ENCODE measurements at places on chromosomes 6 and 20.

DNA sequence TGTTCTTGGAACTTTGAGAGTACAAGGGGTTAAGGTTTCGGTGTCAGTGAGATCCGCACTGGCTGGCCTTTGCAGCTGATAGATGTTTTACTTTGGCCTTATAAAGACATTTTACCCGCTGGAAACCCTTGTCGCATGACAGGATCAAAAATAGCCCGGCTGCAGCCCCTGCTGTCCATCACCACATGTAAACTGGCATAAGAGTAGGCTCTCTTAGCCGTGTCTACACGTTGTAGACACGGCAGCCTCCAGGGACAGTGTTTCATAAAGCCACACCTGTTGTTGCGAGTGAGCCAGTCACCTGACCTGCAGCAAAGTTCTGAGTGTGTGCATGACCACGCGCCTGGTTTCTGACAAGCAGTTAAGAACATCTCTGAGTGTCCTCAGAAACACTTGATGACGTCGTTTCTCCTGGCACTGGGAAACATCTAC lies 8.5 kb downstream of the RBM24 start:
- peaks cover 16% of the 10 kb centered on the region for H3K27me3 ChIP-seq
- no peak for DNase-seq
- H3K27ac ChIP-seq: no peak overlapping the region
- no peaks in the 10 kb centered on the region for H3K4me1 ChIP-seq
- no peak overlapping the region for H3K4me3 ChIP-seq

- no peak overlapping the region for H3K27ac ChIP-seq
- H3K36me3 ChIP-seq: no peaks in the 10 kb centered on the region
- no peak overlapping the region for H3K4me3 ChIP-seq
These were observed 220.8 kb upstream of the MARCKS start for GRCh38 chr6:113636357-113636824.

GRCh38 chr20:61234224-61234890 lies 17.7 kb upstream of the CDH4 start:
- no peak overlapping the region for H3K4me3 ChIP-seq
- H3K27me3 ChIP-seq: no peaks in the 10 kb centered on the region
- no peaks in the 10 kb centered on the region for H3K36me3 ChIP-seq
- H3K4me1 ChIP-seq: no peaks in the 10 kb centered on the region
- no peak for DNase-seq

- no peak for DNase-seq
- H3K27me3 ChIP-seq: no peaks in the 10 kb centered on the region
- no peaks in the 10 kb centered on the region for H3K4me1 ChIP-seq
- no peaks in the 10 kb centered on the region for H3K36me3 ChIP-seq
- no peak overlapping the region for H3K4me3 ChIP-seq
These were observed 127.4 kb upstream of the GRIK2 start for GRCh38 chr6:101266063-101266462.

DNA sequence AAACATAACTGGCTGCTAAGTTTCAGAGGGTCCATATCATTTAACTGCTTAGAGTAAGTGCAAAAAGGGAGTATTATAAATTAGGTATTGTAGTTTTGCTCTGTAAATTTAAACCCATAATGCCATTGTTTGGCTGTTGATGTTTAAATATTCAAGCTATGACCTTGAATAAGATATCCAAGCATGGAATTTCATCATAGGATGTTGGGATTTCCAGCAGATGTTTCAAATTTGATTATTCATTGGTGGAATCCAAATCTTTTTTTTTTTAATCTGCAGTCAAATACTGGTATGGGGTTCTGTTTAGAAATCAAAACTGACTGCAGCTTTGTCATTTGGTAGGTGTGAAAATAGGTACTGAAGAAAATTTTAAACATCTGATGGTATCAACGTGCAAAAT lies 161.0 kb downstream of the KHDC1L start:
- H3K4me3 ChIP-seq: no peak overlapping the region
- DNase-seq: no peak
- no peaks in the 10 kb centered on the region for H3K4me1 ChIP-seq
- no peak overlapping the region for H3K27ac ChIP-seq

- H3K27ac ChIP-seq: no peak overlapping the region
- no peaks in the 10 kb centered on the region for H3K4me1 ChIP-seq
These were observed 25.3 kb upstream of the PROKR2 start for GRCh38 chr20:5342021-5342420.

GRCh38 chr6:90654166-90654565 lies 67.3 kb upstream of the MAP3K7 start:
- no peaks in the 10 kb centered on the region for H3K4me1 ChIP-seq
- peaks cover 18% of the 10 kb centered on the region for H3K27me3 ChIP-seq
- no peak overlapping the region for H3K4me3 ChIP-seq
- no peak overlapping the region for H3K27ac ChIP-seq
- H3K36me3 ChIP-seq: no peaks in the 10 kb centered on the region

- no peak overlapping the region for H3K27ac ChIP-seq
- no peaks in the 10 kb centered on the region for H3K27me3 ChIP-seq
- H3K4me1 ChIP-seq: no peaks in the 10 kb centered on the region
- no peaks in the 10 kb centered on the region for H3K36me3 ChIP-seq
- no peak for DNase-seq
- no peak overlapping the region for H3K4me3 ChIP-seq
These were observed 27.2 kb upstream of the DEFB125 start for GRCh38 chr20:60035-60918.

DNA sequence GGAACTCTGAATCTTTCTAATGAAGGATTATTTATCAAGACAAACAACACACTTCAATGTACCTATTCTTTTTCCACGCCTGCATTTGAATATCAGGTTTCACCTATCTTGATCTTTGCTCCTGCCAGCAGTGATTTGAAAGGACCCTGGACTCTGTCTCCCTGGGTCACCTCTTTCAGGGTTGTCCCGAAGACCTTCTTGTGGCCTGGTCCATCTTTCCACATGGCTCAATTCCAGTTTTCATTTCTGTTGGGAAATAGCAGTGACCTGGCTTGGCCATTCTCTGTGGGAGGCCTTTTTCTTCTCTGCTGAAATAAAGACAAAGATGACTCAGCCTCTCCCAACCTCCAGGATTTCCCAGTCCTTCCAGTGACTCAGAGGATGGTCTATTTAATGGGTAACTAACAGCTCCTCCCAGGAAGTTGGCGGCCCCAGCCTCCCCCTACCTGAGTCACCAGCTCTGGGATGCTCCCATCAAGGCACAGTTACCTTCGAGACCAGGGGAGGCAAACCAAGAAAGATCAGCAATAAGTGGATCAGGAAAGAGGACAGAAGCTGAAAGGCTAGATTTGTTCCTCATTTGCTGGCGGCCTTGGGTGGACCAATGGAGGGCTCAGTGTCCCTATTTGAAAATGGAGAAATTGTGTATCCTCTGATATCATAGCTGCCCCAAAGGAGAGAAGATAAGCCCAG lies 120.2 kb upstream of the RNF24 start:
- H3K36me3 ChIP-seq: peaks cover 3% of the 10 kb centered on the region
- H3K4me1 ChIP-seq: peaks cover 54% of the 10 kb centered on the region
- H3K27me3 ChIP-seq: no peaks in the 10 kb centered on the region
- DNase-seq: no peak

- DNase-seq: no peak
- H3K27me3 ChIP-seq: no peaks in the 10 kb centered on the region
- no peak overlapping the region for H3K4me3 ChIP-seq
- H3K36me3 ChIP-seq: peaks cover 48% of the 10 kb centered on the region
- H3K27ac ChIP-seq: peak overlapping the region; percentile 19
- H3K4me1 ChIP-seq: no peaks in the 10 kb centered on the region
These were observed 26.2 kb downstream of the PLN start for GRCh38 chr6:118574051-118574865.

DNA sequence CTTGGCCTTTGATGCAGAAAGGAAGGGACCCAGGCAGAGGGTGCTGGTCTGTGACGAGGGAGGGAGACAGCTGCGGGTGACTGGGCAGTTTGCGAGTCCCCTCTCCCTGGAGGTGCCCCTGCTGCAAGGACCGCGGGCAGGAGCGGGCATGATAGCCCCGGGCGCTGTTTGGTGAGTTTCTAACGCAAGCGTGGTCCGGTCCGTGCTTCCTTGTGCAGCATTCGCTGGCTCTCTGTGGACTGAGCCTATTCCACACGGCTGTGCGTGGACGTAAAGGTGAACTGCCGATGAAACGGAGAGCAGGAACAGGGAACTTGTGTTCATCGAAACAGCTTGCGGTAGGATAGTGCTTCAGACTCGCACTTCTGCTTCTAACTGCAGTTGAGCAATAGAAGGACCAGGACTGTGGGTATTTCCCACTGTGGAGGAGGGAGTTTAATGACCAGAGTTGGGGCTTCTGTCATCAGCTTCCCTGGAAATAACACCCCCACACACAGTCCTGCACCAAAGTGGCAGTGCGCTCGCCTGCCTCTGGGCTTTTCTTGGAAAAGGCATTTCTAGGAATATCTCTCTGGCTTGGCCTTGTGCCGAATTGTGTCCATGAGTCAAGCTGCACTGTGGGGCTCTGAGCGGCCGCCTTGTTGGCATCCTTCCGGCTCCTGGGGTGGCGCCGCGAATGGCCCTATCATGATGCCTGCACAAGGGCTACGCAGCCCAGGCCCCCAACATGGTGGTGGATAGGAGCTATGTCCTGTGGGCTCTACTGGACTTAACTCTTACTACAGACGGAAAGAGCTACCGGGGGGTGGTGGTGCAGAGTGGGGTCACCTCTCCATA lies 48.9 kb downstream of the DUSP22 start:
- H3K27me3 ChIP-seq: peaks cover 2% of the 10 kb centered on the region
- no peak overlapping the region for H3K27ac ChIP-seq
- peaks cover 52% of the 10 kb centered on the region for H3K4me1 ChIP-seq
- H3K36me3 ChIP-seq: peaks cover 3% of the 10 kb centered on the region

DNA sequence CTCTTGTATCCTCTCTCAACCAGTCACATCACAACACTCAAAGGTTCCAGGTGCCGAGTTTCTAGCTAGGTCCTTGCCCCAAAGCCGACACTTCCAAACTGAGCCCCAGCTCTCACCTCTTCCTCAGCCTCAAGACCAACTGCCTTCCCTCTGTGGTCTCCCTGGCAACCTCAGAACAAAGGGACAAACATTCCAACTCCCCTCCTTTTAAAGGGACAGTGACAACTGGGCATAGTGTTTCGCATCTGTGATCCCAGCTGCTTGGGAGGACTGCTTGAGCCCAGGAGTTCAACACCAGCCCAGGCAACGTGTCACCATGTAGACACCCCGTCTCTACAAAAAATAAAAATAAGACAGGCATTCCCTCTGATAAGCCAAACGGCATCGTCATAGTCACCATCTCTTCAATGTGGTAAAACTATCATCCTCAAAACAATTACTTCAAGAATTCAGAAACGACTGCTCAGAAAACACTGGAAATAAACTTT lies 11.3 kb downstream of the DIDO1 start:
- DNase-seq: no peak
- H3K27ac ChIP-seq: peak overlapping the region; percentile 73
- no peaks in the 10 kb centered on the region for H3K27me3 ChIP-seq
- H3K4me1 ChIP-seq: peaks cover 52% of the 10 kb centered on the region

DNA sequence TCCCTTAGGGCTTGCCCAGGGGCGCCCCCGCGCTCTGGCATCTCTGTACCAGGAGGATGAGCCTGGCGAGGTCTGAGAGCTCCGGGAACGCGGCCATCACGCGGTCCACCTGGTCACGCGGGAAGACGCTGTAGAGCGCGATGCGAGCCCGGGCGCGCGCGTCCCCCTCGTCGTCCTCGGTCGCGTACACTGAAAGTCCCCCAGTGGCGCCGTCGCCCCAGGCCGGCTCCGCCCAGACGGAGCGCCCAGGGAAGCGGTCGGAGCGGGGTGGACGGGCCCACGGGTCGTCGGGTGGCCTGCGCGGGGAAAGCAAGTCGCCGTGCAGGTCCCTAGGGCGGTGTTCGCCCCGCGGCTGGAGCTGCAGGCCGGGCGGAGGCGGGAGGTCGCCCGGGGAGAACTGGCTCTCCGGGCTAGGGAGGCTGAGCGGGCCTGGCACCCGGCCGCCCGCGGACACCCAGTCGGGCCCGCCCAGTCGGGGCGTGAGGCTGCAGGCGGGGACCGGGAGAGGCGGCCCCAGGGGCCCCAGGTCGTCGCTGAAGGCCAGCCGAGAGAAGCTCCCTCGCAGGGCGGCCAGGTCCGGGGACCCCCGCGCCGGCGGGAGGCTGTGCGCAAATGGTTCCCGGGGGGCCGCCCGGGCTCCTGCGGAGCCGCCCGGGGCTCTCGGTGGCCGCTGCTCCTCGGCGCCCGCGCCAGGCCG lies 34.0 kb downstream of the ZC3H12D start:
- no peak overlapping the region for H3K27ac ChIP-seq
- peaks cover 28% of the 10 kb centered on the region for H3K36me3 ChIP-seq
- H3K27me3 ChIP-seq: no peaks in the 10 kb centered on the region
- H3K4me3 ChIP-seq: no peak overlapping the region
- H3K4me1 ChIP-seq: peaks cover 6% of the 10 kb centered on the region

DNA sequence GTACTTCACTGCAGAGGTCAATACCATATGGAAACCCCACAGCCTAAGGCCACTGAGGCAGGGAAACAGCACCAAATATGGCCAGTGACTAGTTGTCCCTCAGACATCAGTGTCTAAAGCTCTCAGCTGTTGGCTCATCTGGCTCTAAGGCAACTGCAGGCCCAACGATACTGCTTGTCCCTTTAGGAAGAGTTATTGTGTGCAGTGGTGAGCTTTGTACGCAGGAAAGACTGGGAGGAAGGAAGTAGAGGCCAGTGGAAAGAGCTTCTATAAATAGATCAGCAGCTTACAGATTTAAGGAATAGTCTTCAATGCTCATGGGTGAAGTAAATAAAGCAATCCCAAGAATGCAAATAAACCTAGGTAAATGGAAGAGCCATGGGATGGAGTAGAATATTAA lies 29.3 kb downstream of the DNAAF9 start:
- H3K27ac ChIP-seq: no peak overlapping the region
- H3K4me3 ChIP-seq: no peak overlapping the region
- H3K4me1 ChIP-seq: peaks cover 5% of the 10 kb centered on the region

DNA sequence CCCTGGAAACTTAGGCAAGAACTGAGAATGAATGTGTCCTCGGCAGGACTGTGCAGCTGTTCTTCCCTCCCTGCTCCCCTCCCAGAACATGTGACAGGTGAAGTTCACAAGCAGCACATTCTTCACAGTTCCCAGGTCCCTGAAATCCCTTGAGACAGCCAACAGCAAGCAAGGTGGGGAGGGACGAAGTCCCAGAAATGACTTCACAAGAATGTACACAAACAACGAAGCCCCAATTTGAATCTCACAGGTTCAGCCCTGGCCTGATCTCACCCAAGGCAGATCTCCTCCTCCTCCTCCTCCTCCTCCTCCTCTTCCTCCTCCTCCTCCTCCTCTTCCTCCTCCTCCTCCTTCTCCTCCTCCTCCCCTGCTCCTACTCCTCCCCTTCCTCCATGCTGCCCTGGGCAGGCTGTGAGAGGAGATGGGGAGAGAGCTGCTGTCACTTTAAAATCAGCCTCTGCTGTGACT lies 32.4 kb downstream of the WRNIP1 start:
- peaks cover 62% of the 10 kb centered on the region for H3K4me1 ChIP-seq
- DNase-seq: no peak
- H3K36me3 ChIP-seq: no peaks in the 10 kb centered on the region
- H3K27ac ChIP-seq: peak overlapping the region; percentile 75

DNA sequence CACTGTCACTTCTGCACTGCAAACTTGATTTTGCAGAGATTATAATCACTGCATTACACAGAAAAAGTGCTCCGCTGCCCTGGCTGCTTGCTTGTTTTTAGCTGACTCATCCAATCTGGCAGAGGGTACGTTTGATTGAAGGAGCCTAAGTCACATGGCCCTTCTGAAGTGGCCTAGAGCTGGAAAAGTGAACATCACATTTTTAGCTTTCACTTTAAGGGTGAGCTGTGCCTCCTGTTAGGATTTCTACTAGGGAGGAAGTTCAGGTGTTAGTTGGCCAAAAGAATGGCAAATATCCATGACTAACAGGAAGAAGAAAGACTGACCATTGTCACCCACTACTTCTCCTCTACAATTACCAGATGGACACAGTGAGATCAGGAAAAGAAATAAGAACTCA lies 889.1 kb upstream of the MAP3K7 start:
- H3K36me3 ChIP-seq: no peaks in the 10 kb centered on the region
- no peak overlapping the region for H3K27ac ChIP-seq
- no peaks in the 10 kb centered on the region for H3K4me1 ChIP-seq

GRCh38 chr6:26045928-26046368 lies 41.3 kb upstream of the HFE start:
- peak overlapping the region; percentile 86 for H3K4me3 ChIP-seq
- no peaks in the 10 kb centered on the region for H3K27me3 ChIP-seq
- peak overlapping the region; percentile 98 for H3K27ac ChIP-seq
- no peak for DNase-seq
- peaks cover 49% of the 10 kb centered on the region for H3K4me1 ChIP-seq
